ENCODE measurements at places on chromosomes 5 and 9.

- DNase-seq, result no peak
These were observed 29.8 kb downstream of the PROP1 start for GRCh38 chr5:177966009-177966838.

- DNase-seq, result no peak
These were observed 22.4 kb upstream of the MRNIP start for GRCh38 chr5:179880848-179881590.

GRCh38 chr9:27453860-27454553 lies 70.1 kb upstream of the IFNK start:
- DNase-seq, result no peak

DNA sequence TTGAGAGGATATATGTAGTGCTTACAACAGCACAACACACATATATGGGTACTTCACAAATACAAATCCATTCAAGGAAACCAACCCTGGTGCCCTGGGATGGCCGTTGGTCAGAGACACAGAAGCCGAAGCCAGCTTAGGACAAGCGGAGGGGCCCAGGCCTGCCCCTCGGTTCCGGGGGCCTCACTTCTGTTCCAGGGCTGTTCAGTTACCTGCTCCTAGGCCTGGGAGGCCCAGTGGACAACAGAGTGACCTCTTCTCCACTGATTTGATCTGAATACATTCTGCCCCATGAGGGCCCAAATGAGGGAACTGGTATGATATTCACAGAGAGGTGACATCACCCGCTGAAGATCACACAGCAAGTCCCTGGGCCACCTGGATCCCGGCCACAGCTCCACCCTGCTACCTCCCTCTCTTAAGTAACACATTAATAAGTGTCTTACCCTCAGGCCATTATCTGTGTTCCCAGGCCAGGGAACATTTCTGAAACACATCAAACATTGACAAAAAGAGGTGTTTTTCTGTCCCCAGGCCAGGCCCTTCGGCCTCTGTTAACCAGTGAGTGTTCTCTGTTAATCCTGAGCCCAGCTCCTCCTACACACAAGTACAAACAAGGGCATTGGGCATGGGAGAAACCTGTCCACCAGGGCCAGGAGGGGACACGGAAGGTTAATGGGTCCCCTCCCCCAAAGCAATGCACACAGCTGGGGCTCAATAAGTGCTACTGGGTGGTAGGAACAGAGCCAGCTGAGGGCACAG lies 4.5 kb upstream of the GRHPR start:
- no peak for DNase-seq

DNA sequence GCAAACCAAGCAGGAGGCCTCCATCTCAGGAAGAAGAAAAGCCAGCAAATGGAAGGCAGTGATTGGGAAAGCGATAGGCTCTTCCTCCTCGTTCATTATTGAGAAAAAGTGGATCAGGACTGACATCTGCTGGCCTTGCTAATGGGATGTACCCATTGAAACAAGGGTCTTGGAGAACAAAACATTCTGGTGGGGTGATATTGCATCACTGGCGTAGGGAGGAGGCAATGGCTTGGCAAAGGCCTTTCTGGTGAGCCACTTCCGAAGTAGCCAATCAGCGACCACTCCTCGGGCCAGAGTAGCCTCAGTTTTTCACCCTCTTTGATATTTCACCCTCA lies 86.7 kb upstream of the NFIB start:
- DNase-seq, result peak; percentile 54

DNA sequence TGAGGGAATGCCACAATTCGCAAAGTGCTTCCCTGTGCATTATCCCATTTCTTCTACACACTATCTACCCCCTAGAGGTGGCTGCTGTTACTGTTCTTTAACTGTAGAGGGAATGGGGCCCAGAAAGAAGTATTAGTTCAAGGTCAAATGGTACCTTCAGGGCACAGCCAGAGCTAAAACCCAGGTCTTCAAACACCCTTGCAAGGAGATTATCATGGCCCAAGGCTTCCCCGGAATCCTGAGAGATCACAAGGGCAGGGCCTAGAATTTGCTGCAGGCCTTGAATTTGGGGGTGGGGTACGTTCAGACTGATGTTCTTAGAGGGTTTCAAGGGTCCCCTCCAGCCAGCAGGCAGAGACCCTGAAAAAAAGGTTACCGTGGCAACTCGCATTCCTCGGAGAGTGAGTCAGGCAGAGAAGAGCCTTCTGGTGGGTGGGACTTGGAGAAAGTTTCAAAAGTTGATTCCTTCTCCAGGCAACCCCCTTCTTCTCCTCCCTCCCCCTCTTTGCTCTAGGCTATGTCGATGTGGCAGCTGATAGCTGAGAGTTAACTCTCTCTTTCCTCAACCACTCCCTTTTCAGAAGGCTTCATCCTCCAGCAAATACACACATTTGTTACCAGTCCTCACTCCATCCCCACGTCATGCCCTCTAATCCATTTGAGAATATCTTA lies 1.9 kb downstream of the SPARC start:
- DNase-seq, result peak; percentile 98

DNA sequence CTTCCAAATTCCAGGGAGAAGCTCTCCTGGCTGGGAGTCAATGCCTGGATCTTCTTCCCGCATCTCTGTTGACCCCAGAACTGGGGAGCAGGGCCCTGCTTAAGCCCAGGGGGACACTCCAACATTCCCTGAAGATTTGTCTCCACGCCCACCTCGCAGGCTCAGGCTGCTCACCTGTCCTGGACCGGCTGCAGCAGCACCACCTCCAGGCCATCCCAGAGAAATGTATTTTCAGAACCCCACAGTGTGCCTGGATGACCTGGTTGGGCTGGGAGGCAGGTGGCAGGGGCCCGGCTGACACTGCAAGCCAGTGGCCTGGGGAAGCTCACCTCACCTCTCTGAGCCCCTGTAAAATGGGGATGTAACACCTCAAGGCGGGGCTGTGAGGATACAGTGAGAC lies 27.1 kb upstream of the ZBTB43 start:
- no peak for DNase-seq

- DNase-seq, result peak; percentile 88
These were observed 63.3 kb upstream of the GRAMD2B start for GRCh38 chr5:126359884-126360283.

GRCh38 chr9:100111235-100111634 lies 12.2 kb downstream of the INVS start:
- DNase-seq, result peak; percentile 97

GRCh38 chr5:162288647-162289296 lies 221.2 kb downstream of the GABRG2 start:
- no peak for DNase-seq

GRCh38 chr5:151078490-151079262 lies 2.2 kb downstream of the TNIP1 start:
- DNase-seq, result no peak

DNA sequence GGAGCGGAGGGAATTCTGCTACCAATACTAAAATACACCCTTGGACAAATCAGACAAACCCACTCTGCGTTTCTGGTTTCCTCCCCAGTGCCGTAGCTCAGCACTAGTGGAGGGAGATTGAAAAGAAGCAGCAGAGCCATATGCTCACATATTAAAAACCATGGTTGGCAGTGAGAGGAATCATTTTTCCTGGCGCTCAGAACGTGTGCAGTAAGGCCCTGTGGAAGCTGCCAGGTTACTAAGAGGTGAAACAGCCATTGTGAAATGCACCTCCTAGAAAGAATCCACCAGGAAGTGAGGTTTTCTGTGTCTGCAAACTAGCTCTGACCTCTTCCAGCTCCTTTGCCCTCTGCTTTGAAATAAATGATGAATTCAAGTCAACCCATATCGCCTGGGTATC lies 177.2 kb downstream of the ERCC6L2 start:
- DNase-seq, result peak; percentile 16

DNA sequence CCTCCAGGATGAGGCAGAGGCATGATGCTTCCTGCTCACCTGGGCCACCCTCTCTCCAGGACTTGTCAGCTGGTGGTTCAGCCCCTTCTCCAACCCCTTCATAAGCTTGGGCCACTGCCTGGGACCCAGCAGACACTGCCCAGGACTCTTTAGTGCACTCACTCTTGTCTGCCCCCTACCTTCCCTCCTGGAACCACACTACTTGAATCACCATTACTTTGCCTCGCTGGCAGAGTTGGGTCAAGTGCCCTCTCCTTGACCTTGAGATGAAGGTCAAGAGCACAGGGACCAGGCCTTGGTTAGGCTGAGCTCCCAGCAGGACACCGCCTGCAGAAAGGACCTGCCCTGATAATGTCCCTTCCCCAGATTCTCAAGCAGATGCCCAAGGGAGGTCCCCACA lies 8.5 kb upstream of the ENDOG start:
- no peak for DNase-seq

DNA sequence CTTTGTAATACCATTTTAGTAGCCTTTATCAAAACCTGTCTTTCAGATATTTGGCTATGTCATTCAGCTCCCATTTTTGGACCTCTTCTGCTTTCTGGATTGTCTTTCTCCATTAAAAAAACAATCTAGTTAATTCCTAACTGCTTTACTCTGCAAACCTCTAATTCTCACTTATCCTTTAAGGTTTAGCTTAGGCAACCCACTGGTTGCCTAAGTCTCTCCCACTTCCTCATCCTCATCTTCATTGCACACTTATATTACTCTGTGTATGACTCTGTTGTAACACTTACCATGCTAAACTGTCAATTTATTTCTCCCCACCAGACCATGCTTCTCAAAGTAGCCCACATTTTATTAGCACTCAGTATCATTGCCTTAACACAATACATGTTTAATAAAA lies 205.0 kb upstream of the DMRTA1 start:
- no peak for DNase-seq

- no peak for DNase-seq
These were observed 735.2 kb upstream of the DMAC1 start for GRCh38 chr9:8534828-8535227.

DNA sequence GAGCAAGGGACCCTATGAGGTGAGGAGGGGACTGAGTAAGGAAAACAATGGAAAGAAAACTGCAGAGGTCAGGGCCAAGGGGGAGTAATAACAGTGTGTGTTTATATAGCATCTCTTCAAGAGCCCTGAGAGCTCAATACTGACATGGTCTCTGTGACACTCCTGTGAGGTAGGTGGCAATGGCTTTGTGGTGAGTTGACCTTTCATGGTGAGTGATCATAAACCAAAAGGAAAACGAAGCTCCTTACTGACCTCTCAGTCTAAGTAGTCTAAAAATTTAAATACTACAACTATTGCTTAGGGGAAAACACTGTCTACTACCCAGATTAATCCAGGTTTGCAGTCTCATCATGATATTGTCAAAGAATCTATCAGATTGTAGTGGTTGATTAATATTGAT lies 130.9 kb downstream of the SNCAIP start:
- DNase-seq, result no peak

DNA sequence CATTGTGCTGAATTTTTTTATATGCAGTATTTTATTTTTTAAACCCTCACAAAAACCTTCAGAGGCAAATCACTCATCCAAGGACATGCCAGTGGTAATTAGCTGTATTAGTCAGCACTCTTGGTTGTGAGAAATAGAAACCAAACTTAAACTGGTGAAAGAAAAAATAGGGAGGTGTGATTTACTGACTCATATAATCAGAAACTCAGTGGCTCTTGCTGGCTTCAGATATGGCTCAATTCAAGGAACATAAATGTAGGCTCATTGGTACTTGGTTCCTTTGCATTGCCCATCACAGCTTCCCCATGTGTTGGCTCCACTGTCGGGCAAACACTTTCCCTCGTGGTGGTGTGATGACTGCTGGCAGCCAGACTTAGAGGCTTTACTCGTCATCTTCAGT lies 497.2 kb downstream of the MAT2B start:
- peak; percentile 22 for DNase-seq

GRCh38 chr5:173780235-173781234 lies 107.6 kb upstream of the CPEB4 start:
- DNase-seq, result no peak

DNA sequence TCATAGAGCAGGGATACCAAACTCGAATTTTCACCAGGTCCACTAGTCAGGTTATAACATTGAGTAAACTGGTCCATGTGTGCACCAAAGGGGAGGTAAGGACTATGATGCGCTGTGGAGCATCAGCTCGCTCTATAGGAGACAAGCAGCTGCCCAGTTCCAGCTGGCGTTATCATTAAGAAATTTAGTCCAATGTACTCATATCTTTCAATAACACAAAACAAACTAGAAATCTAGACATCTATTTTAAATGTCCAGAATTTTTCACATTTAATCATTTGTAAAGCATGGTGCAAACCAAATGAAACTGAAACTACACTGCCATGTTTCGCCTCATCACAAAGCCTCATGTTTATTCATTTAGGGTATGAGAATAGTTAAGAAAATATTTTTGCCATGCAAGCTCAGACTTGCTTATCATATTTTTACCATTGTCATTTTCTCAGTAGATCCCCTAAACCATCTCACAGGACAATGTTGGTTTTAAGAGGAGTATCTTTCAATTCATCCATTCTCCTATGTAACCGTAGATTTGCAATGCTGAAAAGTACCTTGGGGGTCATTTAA lies 50.9 kb downstream of the ZNF474 start:
- DNase-seq, result no peak

GRCh38 chr9:113886933-113887332 lies 10.8 kb downstream of the ZNF618 start:
- no peak for DNase-seq

- DNase-seq, result no peak
These were observed 1.1 kb upstream of the GABRP start for GRCh38 chr5:170782438-170782837.

Measured in amniotic epithelial cell (primary cell).